ENCODE measurements at places on chromosomes 7 and 10. TPM values are rescaled to one million over a fixed set of nuclear protein-coding genes. Genes with fewer than 3 reads are reported as not detected.

The EPO gene
- 1.1 TPM for total RNA-seq

The FAM25G gene
- total RNA-seq = not detected

The STEAP2 gene
- 13.5 TPM for total RNA-seq

The FGL2 gene
- not detected for total RNA-seq

The AKR1C8 gene
- not detected for total RNA-seq

The SRRM3 gene
- 1.7 TPM for total RNA-seq
